ENCODE measurements at places on chromosomes 16 and 17.

DNA sequence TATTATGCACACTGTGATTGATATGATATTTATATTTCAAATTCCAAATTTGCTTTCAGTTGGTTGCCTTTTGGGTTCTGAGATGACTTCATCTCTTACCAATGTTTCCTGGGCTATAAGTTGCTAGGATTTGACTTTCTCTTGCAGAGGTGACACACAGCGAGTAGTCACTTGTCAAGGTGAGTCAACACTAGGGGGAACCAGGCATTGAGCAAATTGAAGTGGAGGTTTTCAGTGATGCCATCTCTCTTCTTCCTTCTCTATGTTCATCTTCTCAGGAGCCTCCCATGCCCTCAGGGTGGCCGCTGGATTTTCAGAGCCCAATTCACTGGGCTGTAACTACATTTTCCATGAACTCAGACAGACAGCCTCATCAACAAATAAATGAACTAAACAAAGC is 6.0 kb upstream of the CPD start:
- H3K27me3 ChIP-seq: no peaks in the 10 kb centered on the region
- no peaks in the 10 kb centered on the region for H3K36me3 ChIP-seq
- H3K27ac ChIP-seq: no peak overlapping the region
- H3K4me1 ChIP-seq: no peaks in the 10 kb centered on the region
- no peak for DNase-seq

DNA sequence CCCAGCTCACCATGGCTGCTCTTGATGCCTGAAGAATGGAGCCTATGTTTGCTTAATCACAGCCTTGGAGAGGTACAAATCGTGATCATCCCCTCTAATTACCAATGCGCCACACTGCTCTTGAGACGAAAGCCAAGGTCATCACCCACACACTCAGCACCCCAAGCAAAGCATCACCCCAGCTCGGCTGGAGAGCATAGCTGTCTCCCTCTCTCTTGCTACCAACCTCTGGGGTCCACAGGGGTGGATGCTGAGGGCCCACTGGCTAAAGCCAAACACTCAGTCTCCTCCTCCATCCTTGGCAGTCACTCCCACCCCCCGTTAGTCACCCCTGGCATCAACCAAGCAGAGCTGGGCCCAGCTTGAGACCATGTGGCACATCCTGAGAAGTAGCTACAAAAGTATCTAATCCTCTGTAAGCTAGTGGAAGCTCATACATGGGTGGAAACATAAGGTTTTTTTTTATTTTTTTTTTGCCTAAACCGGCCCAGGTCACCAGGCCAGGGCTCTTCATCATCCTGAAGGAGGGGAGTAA is 44.8 kb downstream of the PIMREG start:
- H3K4me1 ChIP-seq: no peaks in the 10 kb centered on the region
- no peak for DNase-seq
- no peaks in the 10 kb centered on the region for H3K36me3 ChIP-seq

DNA sequence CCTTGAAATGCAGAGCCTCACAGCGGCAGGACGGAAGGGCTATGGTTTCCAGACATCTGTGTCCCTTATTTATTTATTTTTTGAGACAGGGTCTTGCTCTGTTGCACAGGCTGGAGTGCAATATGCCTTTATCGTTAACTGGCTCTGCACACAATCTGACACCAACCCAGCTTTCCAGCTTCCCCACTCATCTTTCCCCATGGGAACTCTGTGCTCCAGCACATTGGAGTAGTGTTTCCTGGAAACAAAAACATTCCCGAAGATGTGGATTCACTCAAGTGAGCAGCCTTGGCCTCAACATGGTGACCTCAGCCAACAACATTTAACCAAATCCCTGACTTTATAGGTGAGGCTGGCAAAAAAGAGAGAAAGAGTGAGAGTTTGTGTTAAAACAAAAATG is 307.1 kb downstream of the TMEM114 start:
- no peaks in the 10 kb centered on the region for H3K36me3 ChIP-seq
- no peaks in the 10 kb centered on the region for H3K4me1 ChIP-seq
- no peak for DNase-seq
- H3K4me3 ChIP-seq: no peak overlapping the region
- no peak overlapping the region for H3K27ac ChIP-seq
- H3K27me3 ChIP-seq: no peaks in the 10 kb centered on the region

GRCh38 chr17:16977932-16978331 is 6.0 kb upstream of the TNFRSF13B start:
- no peak for DNase-seq
- H3K27me3 ChIP-seq: no peaks in the 10 kb centered on the region
- no peaks in the 10 kb centered on the region for H3K36me3 ChIP-seq
- H3K4me3 ChIP-seq: no peak overlapping the region
- no peaks in the 10 kb centered on the region for H3K4me1 ChIP-seq
- H3K27ac ChIP-seq: no peak overlapping the region

DNA sequence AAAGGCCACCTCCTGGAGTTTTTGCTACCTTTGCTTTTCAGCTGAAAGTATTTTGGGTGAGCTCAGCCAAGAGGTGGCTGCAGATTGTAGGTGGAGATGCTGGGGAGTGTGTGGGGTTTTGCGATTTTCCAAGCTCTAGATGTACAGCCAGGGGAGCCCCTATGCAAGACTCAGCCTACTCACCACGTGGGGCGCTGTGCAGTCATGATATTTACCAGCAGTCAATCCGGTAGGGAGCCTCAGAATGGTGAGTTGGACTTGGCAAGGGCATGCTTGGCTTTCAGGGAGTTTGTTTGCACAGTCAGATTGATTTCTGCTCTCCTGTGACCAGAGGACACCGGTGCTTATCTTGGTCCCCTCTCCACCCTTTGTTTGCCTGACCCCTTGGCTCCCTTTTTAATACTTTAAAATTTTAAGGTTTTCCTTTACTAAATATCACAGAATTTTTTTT is 175.3 kb downstream of the UTP18 start:
- no peak for DNase-seq
- no peaks in the 10 kb centered on the region for H3K27me3 ChIP-seq
- no peaks in the 10 kb centered on the region for H3K36me3 ChIP-seq

DNA sequence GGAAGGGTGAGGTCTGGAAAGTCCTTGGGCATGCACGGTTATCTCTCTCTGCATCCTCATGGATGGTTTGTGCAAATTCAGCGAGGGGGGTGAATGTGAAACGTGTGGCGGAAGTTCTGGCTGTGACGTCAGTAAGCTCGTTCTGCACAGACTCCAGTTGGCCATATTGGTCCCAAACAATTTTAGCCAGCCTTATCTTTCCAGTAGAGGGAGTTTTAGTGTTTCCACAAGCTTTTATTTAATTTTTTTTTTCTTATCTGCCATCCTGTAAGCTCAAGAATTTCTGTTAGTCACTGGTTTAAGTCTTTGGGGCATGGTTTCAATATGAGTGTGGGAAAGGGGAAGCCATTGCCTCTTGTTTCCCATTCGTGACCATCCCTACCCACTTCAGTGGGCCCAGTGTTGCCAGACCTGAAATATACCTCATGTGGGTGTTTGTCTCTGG is 39.0 kb downstream of the HLF start:
- no peak for DNase-seq
- no peak overlapping the region for H3K4me3 ChIP-seq
- no peaks in the 10 kb centered on the region for H3K27me3 ChIP-seq
- H3K4me1 ChIP-seq: no peaks in the 10 kb centered on the region
